ENCODE measurements at places on chromosomes 5 and 9.

- DNase-seq, result no peak
Measured at GRCh38 chr5:14900693-14901461, 29.3 kb upstream of the ANKH start.

- DNase-seq, result peak; percentile 89
Measured at GRCh38 chr5:112492291-112492690, 73.2 kb upstream of the EPB41L4A start.

- DNase-seq, result no peak
Measured at GRCh38 chr5:112951124-112951702, 25.4 kb upstream of the DCP2 start.

DNA sequence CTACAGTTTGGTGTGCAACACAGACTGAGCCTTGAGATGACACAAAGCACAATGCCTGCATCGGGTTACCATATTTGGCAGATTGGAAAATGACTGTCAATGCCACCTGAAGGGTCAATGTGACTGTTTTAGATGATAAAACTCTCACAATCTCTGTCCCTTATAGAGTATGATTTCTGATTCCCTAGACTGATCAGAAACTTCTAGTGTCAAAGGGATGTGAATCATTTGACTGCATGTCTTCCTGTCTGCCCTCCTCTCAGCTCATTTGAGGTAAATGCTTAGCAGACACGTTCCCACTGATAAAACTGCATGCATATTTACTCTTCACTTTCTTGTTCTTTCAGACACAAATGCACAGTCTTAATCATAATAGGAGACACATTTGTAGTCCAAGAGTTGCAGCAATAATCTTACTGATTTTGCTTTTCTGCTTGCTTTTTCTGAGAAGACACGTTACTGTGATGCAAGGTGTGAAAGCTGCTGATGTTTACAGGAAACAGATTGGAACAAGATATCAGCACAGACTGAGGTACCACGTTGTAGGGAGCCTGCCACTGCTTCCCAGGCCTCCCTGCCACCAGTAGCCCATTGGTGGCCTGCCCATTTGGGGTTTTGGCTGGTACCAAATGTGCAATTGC, 77.8 kb downstream of the GCNT4 start:
- no peak for DNase-seq

GRCh38 chr9:9142001-9142400, 1342.4 kb upstream of the DMAC1 start:
- no peak for DNase-seq

GRCh38 chr5:177087398-177088005, 787 bp downstream of the FGFR4 start:
- DNase-seq, result no peak
